AG09309 (cell line): ENCODE measurements at places on chromosomes 5 and 9.

DNA sequence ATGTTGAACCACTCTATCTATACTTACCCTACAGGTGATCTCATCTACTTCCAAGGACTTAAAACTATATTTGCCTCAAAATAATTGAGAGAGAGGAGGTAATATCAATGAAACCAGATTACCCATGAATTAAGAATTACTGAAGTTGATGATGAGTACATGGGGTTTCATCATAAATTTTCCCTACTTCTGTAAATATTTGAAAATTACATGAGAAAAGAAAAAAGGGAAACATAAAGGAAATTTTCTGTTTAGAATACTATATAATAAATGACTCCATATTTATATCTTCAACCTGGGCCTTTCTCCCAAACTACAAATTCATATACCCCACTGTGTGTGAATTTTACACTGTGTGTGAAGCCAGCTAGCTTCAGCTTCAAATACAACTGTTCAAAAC, 2.6 kb downstream of the TSTD2 start:
- no peak for DNase-seq

- DNase-seq = no peak
These were observed 143.7 kb downstream of the SCAMP1 start for GRCh38 chr5:78503958-78504653.

DNA sequence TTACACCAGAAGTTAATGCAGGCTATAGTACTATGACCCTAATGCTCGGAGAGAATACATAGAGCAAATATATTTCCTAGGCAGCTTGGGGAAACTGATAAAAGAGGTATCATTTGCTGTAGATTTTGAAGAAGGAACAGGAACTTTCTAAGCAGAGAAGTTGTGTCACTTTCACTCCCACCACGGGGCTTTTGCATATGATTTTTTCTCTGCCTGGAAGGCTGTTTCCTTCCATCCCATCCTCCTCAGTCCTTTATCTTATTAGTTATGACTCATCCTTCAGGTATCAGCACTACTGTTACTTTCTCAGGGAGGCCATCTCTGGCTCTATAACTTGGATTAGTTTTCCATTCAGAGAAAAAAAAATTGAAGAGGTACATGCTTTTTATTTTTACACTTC, 2006.1 kb upstream of the WWC1 start:
- DNase-seq = no peak

GRCh38 chr5:150326707-150327106, 24.0 kb upstream of the ARSI start:
- DNase-seq = no peak

- DNase-seq = no peak
These were observed 13.8 kb downstream of the ICE1 start for GRCh38 chr5:5436203-5436760.

DNA sequence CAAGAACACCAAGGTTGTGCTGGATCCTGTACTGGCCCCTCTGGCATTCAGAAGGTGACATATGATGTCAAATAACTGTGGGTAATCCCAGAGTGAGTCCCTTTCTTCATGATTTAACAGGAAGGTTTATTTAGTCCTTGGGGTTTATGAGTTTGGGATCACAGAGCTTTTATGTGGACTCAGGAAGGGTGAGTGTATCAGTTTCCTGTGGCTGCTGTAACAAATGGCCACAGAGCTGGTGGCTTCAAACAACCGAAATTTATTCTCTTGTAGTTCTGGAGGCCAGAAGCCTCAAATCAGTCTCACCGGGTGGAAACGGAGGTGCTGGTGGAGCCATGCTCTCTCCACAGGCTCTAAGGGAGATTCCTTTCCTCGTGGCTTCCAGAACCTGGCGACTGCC, 157.7 kb downstream of the MELK start:
- DNase-seq = no peak

DNA sequence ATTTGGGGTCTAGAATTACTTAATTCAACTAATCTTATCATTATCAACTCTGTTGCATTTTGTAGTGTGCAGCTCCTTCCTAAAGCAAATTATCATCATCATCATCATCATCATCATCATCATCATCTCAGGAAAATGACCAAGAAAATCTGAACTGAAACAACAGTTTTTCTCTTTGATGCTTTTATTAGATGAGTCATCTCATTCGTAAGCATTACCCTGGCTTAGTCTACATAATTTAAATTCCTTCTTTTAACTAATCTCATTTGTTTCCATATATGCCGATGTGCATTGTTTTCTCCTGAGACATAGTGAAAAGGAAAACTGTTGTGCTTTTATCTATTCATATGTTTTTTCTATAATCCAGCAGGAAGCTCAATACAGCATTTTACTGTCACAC, 173.0 kb upstream of the PDE4D start:
- DNase-seq = no peak

- no peak for DNase-seq
These were observed 648.6 kb downstream of the SEMA5A start for GRCh38 chr5:8897316-8897715.

DNA sequence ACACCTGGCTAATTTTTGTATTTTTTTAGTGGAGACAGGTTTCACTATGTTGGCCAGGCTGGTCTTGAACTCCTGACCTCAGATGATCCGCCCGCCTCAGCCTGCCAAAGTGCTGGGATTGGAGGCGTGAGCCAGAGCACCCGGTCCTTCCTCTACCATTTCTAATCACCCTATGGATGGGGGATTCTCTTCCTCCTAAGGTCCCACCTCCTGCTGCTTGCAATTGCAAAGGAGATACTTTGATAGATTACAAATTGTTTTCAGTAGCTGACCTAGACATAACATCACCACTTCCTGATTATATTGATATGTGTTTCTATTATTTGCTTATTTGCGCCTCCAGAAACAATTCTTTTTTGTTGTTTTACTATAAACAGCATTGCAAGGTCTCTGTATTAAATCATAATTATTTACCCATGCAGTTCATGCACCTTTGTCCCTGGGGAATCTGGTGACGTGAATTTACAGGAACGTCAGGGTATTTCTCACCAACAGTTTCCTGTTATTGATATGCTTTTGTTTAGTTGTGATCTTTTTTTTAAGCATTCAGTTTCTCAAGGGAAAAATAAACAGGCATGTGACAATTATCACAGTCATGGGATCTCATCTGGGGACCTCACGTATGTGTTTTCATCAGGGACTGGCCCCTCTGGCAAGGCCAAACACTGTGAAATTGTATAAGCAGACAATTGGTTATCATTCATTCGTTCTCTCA, 43.2 kb downstream of the ESM1 start:
- no peak for DNase-seq

GRCh38 chr9:89993678-89994630, 389.1 kb downstream of the GADD45G start:
- no peak for DNase-seq

DNA sequence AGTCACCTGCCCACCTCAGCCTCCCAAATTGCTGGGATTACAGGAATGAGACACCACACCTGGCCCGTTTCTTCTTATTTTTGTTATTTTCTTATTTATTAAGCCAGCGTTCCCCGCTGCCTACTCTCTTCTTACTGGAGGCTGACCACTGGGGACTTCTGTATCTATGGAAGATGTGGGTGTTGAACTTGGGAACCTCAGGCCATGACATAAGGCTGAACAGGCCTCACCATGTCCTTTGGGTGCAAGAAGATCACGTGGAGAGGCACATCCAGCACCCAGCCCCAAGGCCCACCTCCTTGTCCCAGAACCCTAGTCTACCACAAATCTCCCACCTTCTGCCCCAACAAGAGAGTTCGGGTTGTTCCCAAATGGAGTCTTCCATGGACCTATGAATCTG, 59.4 kb upstream of the NEK6 start:
- no peak for DNase-seq

- peak; percentile 42 for DNase-seq
These were observed 47.9 kb upstream of the FKTN start for GRCh38 chr9:105510024-105510423.

DNA sequence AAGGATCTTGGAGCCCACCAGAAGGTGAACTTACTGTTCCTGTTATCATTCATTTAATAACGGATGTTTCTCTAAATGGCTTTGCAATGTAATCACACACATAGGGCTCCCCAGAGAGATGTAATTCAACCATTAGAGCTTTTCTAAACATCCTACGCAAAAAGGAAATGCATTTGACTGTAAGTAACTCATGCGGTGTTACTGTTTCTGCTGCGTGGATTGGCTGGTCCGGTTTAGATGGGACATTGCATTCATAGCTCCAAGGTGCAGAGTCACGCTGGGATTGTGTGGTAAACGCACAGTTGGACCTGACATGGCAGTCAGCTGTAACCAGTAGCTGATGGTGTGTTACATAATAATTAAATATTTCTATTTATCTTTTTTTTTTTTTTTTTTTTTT, 185.5 kb upstream of the OTULINL start:
- DNase-seq = no peak
